ENCODE measurements at places on chromosomes 11 and 22. TPM values are rescaled to one million over a fixed set of nuclear protein-coding genes. Genes with fewer than 3 reads are reported as not detected.

Gene GAL
- not detected for total RNA-seq

Gene CNGA4
- 0.20 TPM for total RNA-seq

- H3K4me1 ChIP-seq, result no peaks in the 10 kb centered on the region
- DNase-seq, result no peak
- no peak overlapping the region for H3K27ac ChIP-seq
- H3K4me3 ChIP-seq, result no peak overlapping the region
- peaks cover 12% of the 10 kb centered on the region for H3K36me3 ChIP-seq
Measured at GRCh38 chr11:65298131-65298535, 16.5 kb upstream of the CDC42EP2 start.

- peaks cover 2% of the 10 kb centered on the region for H3K27me3 ChIP-seq
- H3K36me3 ChIP-seq, result no peaks in the 10 kb centered on the region
- H3K27ac ChIP-seq, result no peak overlapping the region
- no peak overlapping the region for H3K4me3 ChIP-seq
- H3K4me1 ChIP-seq, result no peaks in the 10 kb centered on the region
Measured at GRCh38 chr11:120632579-120632978, 121.0 kb downstream of the GRIK4 start.

- DNase-seq, result no peak
- no peaks in the 10 kb centered on the region for H3K4me1 ChIP-seq
- peaks cover 4% of the 10 kb centered on the region for H3K36me3 ChIP-seq
- no peak overlapping the region for H3K27ac ChIP-seq
- H3K4me3 ChIP-seq, result no peak overlapping the region
Measured at GRCh38 chr11:69344570-69345145, 50.7 kb downstream of the MYEOV start.

Gene KRTAP5-2
- total RNA-seq, result not detected

DNA sequence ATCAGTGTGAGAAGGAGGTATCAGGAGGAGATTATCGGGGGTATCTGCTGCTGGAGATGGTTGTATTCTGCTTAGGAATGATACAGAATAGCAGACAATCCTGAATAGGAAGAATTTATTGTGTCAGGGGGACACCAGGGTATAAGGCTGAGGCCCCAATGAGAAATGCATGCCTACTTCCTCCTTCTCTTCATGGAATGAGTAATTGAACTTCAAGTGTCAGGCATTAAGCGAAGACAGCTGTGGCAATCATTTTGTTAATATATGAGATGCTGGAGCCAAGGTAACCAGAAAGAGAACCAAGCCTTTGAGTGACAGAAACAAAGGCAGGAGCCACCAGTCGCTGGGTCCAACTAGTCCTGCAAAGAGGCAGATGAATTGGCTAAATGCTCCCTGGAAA lies 49.1 kb downstream of the KIRREL3 start:
- H3K36me3 ChIP-seq, result no peaks in the 10 kb centered on the region
- H3K27ac ChIP-seq, result no peak overlapping the region
- DNase-seq, result no peak
- H3K4me3 ChIP-seq, result no peak overlapping the region
- H3K27me3 ChIP-seq, result no peaks in the 10 kb centered on the region

DNA sequence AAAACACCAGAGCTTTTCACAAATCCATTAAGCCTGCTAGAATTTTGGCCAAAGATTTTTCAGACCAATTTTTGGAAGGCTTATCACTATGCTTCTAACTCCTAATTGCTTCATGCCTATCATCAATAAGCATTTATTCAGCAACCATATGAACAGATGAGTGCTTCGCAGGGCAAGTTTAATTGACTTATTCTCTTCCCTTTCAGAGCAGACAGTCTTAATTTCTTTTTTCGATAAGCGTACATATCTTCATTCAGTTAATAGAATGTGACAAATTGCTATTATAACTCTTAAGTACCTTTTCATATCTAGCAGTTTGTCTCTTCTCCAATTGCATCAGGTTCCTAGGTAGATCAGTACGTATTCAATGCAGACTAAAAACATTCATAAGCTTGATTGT lies 298.4 kb upstream of the ANO5 start:
- no peaks in the 10 kb centered on the region for H3K27me3 ChIP-seq
- H3K4me3 ChIP-seq, result no peak overlapping the region
- no peaks in the 10 kb centered on the region for H3K4me1 ChIP-seq

GRCh38 chr11:3942956-3943497 lies 87.6 kb downstream of the STIM1 start:
- no peaks in the 10 kb centered on the region for H3K27me3 ChIP-seq
- H3K4me3 ChIP-seq, result peak overlapping the region; percentile 63
- peak overlapping the region; percentile 90 for H3K27ac ChIP-seq
- H3K36me3 ChIP-seq, result peaks cover 39% of the 10 kb centered on the region

DNA sequence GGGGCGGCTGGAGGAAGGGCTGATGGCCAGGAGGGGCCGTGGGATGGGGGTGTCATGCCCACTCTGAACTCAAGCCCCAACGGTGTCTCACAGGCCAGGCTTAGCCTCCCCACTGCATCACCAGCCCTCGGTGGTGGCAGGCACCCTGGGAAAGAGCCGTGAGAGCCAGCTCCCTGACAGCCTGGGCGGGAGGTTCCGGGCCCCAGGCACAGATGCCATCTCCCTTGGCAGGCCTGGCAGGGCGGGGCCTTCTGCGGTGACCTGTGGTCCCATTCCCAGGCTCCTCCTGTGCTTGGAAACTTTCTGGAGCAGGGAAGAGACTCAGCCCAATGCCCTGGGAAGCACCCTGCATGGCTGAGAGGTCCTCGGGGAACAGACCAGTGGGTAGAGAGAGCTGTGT lies 4.8 kb downstream of the PHLDA2 start:
- DNase-seq, result no peak
- H3K36me3 ChIP-seq, result no peaks in the 10 kb centered on the region
- peaks cover 17% of the 10 kb centered on the region for H3K27me3 ChIP-seq
- peaks cover 11% of the 10 kb centered on the region for H3K4me1 ChIP-seq
- H3K27ac ChIP-seq, result no peak overlapping the region

DNA sequence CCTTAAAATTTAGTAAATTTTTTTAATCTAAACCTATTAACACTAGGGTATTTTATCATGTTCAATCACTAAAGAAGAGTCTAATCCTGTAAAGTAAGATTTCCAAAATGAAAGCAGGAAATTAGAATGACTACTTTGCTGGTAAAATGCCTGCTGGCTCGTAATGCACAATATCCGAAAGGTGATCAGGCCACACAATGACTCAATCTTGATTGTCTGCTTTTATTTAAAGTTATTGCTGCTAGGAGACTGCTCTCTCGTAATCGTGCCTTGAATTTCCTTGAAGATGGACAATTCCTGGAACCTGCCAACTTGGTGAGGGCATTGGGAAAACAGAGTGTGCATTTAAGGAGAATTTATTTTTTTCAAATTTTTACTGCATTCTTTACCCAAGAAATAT lies 1786.5 kb upstream of the RAG2 start:
- no peak overlapping the region for H3K4me3 ChIP-seq
- no peak overlapping the region for H3K27ac ChIP-seq
- H3K4me1 ChIP-seq, result no peaks in the 10 kb centered on the region
- DNase-seq, result no peak
- no peaks in the 10 kb centered on the region for H3K36me3 ChIP-seq
- H3K27me3 ChIP-seq, result no peaks in the 10 kb centered on the region

DNA sequence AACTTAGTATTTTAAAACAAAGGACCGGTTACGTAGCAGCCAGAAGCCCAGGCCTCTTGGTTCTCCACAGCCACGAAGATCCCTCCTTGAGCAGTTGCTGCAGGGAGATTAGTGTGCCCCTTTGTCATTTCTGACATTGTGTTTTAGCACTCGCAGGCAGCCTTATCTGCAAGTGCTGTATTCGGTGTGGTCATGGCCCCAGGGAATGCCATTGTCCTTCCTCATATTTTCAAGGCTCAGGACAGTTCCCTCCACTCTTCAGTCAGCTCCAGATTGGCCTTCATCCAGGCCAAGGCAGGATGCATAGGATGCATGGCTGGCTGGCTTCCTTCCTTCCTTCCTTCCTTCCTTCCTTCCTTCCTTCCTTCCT lies 88.5 kb downstream of the ZBTB16 start:
- H3K4me1 ChIP-seq, result peaks cover 12% of the 10 kb centered on the region
- H3K36me3 ChIP-seq, result peaks cover 5% of the 10 kb centered on the region
- no peak overlapping the region for H3K4me3 ChIP-seq
- peaks cover 6% of the 10 kb centered on the region for H3K27me3 ChIP-seq

Gene PYGM
- total RNA-seq, result 3.8 TPM

GRCh38 chr11:15045209-15045608 lies 28.2 kb upstream of the CALCB start:
- no peak overlapping the region for H3K27ac ChIP-seq
- no peaks in the 10 kb centered on the region for H3K36me3 ChIP-seq
- H3K4me1 ChIP-seq, result no peaks in the 10 kb centered on the region
- H3K27me3 ChIP-seq, result peaks cover 2% of the 10 kb centered on the region
- H3K4me3 ChIP-seq, result no peak overlapping the region

Gene HSPB2
- total RNA-seq, result 0.23 TPM

Gene FGF3
- total RNA-seq, result not detected

Gene ELF5
- not detected for total RNA-seq

Gene ST14
- total RNA-seq, result 0.51 TPM

Gene SLC17A6
- total RNA-seq, result not detected

DNA sequence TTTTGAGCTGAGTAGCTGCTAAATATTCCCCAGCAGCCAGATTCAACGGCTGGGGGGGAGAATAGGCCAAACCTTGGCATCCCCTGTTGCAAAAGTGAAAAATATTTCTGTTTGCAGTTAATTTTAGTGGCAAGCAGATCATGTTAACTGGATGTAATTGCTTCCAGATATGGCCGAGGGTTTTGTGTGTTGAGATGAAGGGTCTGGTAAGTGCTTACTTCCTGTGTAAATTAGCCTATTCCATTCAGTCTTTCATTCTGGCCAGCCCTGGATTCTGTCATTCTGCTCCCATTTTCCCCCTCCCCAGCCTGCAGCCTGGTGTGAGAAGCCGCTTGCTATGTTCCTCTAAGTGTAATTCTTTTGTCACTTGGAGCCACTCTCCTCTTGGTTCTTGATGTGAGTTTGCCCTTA lies 17.4 kb downstream of the ZBTB16 start:
- H3K36me3 ChIP-seq, result peaks cover 5% of the 10 kb centered on the region
- peaks cover 12% of the 10 kb centered on the region for H3K27me3 ChIP-seq
- peak overlapping the region; percentile 89 for H3K27ac ChIP-seq

- DNase-seq, result no peak
- H3K27me3 ChIP-seq, result peaks cover 12% of the 10 kb centered on the region
- H3K36me3 ChIP-seq, result no peaks in the 10 kb centered on the region
- no peaks in the 10 kb centered on the region for H3K4me1 ChIP-seq
Measured at GRCh38 chr22:26318975-26319374, 110.1 kb upstream of the ASPHD2 start.

Gene CCT8L2
- not detected for total RNA-seq

DNA sequence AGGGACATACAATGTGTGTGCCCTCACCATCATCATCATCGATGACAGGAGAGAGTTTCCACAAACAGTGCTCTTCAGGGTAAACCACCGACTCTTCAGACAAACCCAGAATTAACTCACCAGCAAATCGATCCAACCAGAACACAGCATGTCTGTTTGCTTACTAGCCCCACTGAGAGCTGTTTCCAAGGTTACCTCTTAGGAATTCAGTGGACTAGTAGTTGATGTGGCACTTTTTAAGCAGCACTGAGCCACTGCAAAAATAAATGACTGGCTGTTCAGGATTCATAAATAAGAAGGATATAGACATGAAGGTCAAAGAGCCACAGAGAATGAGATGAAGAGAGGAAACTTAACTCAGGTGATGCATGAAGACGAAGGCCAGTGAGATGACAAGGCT lies 83.1 kb downstream of the PARVA start:
- no peaks in the 10 kb centered on the region for H3K4me1 ChIP-seq
- no peak for DNase-seq
- peaks cover 5% of the 10 kb centered on the region for H3K27me3 ChIP-seq
- H3K27ac ChIP-seq, result no peak overlapping the region
- H3K36me3 ChIP-seq, result no peaks in the 10 kb centered on the region

Gene HOATZ
- total RNA-seq, result not detected

GRCh38 chr11:119756169-119756865 lies 27.3 kb upstream of the NECTIN1 start:
- DNase-seq, result no peak
- no peaks in the 10 kb centered on the region for H3K36me3 ChIP-seq
- no peak overlapping the region for H3K4me3 ChIP-seq
- H3K27me3 ChIP-seq, result peaks cover 19% of the 10 kb centered on the region

- peaks cover 27% of the 10 kb centered on the region for H3K4me1 ChIP-seq
- H3K27ac ChIP-seq, result no peak overlapping the region
- peaks cover 2% of the 10 kb centered on the region for H3K36me3 ChIP-seq
- peaks cover 30% of the 10 kb centered on the region for H3K27me3 ChIP-seq
- DNase-seq, result no peak
- no peak overlapping the region for H3K4me3 ChIP-seq
Measured at GRCh38 chr11:114085965-114086793, 26.7 kb downstream of the ZBTB16 start.

DNA sequence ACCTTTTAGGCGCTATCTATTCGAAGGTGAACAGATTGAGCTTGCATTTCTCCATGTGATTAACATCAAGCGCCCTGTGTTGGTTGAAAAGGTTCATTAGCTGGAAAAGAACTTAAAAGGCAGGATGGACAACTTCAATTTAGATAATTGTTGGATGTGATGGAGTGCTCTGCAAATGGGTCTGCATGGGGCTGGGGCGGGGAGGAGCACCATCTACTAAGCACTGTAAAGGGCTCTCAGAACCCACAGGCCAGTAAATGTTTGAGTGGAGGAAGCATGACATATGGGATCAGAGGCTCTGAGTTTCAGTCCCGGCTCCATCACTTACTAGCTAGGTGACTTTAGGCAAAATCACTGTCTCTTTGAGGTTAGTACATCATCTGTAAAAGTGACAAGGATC lies 28.2 kb downstream of the ARL14EP start:
- no peak for DNase-seq
- no peak overlapping the region for H3K4me3 ChIP-seq
- no peaks in the 10 kb centered on the region for H3K4me1 ChIP-seq
- H3K36me3 ChIP-seq, result no peaks in the 10 kb centered on the region

Gene GNAZ
- 0.22 TPM for total RNA-seq

DNA sequence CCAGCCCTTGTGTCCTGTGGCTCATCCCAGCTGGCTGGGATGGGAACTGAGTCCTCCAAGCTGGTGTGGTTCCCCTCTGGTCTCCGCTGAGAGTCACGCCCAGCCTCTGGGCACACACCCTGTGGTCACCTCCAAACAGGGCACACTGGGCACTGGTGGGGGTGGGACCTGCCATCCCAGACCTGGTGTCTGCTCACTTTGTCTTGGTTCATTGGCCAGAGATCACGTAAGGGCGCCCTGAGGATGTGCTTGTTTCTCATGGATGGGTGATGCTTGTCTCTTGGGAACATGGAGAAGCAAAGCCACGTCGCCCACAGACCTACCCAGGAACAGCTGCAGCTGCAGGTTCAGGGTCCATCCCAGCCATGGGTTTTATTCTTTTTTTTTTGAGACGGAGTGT lies 43.1 kb downstream of the LRP5 start:
- no peak for DNase-seq
- no peak overlapping the region for H3K4me3 ChIP-seq
- no peak overlapping the region for H3K27ac ChIP-seq

- no peaks in the 10 kb centered on the region for H3K27me3 ChIP-seq
- H3K4me1 ChIP-seq, result no peaks in the 10 kb centered on the region
- H3K4me3 ChIP-seq, result no peak overlapping the region
- H3K36me3 ChIP-seq, result no peaks in the 10 kb centered on the region
Measured at GRCh38 chr11:126772267-126772666, 228.3 kb downstream of the KIRREL3 start.

DNA sequence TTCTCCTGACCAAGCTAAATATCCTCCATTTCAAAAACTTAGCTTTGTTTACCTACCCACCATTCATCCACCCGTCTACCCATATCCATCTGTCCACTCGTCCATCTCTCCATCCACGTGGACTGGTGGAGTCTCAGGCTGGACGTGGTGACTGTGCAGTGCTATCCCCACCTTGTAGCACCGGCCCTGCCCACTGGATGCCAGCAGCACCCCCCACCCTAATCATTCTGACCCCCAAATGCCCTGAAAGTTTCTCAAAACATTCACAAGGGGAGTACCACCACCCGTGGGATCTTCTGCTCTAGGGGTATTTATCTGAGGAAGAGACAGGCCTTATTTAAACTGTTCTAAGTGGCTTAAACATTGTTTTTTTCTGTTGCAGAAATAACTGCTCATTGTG lies 206.4 kb downstream of the TBC1D22A start:
- no peak overlapping the region for H3K4me3 ChIP-seq
- H3K27me3 ChIP-seq, result no peaks in the 10 kb centered on the region
- H3K36me3 ChIP-seq, result no peaks in the 10 kb centered on the region
- DNase-seq, result no peak

Measured in activated naive CD8-positive, alpha-beta T cell treated with anti-CD3 and anti-CD28 coated beads, Interleukin-2, amount 10 ng/mL, durations not matched to agents 7 days and 5 days (primary cell).